ENCODE measurements at places on chromosomes 3 and 15.

DNA sequence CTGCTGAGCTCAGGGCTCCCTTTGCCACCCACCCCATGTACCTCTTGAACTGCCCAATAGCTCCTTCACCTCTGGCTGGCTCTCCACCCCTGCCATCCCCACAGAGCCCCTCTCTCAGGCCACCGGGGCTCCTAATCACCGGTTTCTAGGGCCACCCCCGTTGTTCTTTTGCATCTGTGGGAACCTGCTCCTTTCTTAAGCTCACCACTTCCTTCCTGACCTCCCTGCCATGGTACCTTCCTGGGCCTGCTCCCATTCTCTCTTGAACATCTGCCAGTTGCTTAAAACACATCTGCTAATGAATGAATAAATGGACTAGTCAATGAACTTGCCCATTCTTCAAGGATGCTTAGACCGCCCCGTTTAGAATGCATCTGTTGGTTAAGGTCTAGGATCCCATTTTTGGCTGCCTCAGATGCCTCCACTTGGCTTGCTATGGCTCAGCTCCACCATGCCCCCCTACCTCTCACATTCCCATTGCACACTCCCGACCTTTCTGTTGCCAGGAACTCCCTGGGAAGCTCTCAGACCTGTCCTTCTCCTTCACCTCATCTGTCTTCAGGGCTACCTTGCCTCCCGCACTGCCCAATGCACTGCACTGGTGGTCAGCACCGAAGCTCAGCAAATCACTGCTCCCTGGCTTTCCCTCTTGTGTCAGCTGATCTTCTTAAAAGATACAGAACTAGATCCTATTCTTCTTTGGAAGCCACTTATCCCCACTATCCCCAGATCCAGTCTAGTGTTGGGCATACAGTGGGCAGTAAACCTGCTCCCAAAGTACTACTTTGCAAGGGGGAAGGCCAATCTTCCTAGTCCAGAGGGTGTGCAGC, 9.1 kb downstream of the AMOTL2 start:
- no peak for DNase-seq

DNA sequence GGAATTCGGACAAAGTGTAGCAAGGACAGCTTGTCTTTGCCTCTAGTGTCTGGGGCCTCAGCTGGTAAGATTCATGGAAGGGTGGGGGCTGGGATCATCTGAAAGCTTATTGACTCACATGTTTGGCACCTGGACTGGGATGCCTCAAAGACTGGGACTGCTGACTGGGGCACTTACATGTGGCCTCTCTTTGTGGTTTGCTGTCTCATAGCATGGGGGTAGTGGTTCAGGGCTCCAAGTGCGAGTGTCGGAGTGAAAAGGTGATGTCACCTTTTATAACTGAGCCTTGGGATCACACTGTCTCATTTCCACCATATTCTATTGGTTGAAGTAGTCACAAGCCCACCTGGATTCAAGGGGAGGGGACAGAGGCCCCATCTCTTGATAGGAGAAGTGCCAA, 6.8 kb downstream of the MFSD1 start:
- no peak for DNase-seq

DNA sequence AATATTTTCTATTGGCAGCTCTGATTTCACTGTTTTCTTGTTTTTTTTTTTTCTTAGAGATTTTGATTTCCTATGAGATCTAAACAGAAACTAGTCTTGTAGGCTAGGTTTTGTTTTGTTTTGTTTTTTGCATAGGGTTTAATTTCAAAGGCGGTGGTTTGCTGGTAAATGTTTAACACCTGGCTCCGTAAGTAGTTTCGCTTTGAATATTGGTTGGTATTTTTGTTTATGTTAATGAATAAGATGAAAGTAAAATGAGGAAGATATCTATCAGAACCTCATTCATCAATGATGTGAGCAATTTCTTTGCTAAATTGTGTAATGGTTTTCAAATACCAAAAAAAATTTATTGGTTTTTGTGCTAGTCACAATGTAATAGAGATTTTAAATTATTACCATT, 39.7 kb upstream of the TM4SF1 start:
- no peak for DNase-seq

DNA sequence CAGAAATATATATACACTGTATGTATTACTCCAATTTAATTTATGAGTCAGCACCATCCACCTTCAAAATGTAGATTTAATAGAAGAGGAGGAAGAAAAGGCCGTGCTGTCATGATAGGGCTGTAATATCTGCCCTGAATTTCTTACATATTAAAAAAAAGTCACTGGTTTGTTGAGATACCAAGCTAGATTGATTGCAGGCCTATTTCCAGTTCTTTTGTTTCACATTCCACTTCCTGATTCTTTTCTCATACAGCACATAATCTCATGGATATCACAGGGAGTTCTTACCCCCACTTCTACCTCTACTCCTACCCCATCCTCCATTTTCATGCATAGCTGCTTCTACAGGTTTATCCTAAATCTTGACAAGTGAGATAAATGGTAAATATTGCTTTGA, 290.3 kb downstream of the ZBTB20 start:
- DNase-seq: no peak

- DNase-seq: no peak
Measured at GRCh38 chr15:95267481-95267880, 1036.1 kb downstream of the MCTP2 start.

DNA sequence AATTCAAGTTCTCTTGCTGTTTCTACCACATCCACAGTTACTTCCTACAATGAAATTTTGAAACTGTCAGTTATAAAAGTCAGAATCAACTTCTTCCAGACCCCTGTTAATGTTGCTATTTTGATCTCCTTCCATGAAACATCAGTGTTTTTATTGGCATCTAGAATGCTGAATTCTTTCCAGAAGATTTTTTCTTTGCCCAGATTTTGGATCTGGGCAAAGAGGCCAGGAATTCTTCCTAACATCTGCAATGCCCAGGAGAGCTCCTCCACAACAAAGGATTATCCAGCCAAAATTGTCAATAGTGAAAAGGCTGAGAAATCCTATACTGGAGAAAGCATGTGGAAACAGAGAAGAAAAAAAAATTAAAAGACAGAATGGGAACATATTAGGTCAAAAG, 75.5 kb downstream of the SERPINI1 start:
- no peak for DNase-seq

- no peak for DNase-seq
Measured at GRCh38 chr3:185677146-185677829, 91.2 kb downstream of the SENP2 start.

- DNase-seq: no peak
Measured at GRCh38 chr3:139948898-139949297, 13.9 kb downstream of the CLSTN2 start.

GRCh38 chr15:83846847-83847246, 192.9 kb downstream of the ADAMTSL3 start:
- DNase-seq: no peak

- no peak for DNase-seq
Measured at GRCh38 chr3:31227131-31227562, 305.6 kb upstream of the STT3B start.

- DNase-seq: no peak
Measured at GRCh38 chr15:78637776-78638435, 3.1 kb downstream of the CHRNB4 start.

DNA sequence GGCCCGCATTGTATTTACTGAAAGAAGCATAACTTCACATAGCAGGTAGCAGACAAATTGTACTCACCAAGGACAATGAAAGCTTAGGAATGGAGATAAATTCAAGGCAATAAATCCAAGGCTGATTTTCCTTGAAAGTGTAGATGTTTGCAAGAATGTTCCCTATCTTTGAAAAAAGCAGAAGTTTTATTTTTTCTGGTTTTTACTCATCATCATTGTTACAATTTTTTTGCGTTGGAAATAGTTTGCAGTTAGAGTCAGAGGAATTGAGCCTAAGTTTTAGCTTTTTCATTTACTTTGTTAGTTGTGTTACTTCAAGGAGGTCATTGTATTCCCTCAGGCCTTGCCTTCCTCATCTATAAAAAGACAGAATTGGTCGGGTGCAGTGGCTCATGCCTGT, 213.9 kb upstream of the TBL1XR1 start:
- DNase-seq: no peak

GRCh38 chr15:67105991-67106763, 40.8 kb downstream of the SMAD3 start:
- DNase-seq: no peak

DNA sequence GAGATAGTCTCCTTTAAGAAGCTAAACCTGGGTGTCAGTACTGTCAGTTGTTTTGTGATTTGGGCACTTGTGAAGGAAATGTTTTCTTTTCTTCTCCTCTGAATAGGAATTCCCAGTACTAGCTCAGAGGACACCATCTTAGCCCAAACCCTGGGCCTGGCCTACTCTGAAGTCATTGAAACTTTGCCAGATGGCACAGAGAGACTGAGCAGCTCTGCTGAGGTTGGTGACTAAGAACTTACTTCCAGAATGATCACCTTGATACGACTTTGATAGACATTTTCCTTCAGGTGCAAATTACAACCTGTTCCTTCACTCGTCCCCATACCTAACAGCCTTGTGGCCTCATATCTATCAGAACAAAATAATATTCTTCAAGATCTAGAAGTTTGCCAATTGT, 100.2 kb downstream of the LARS2 start:
- DNase-seq: no peak

DNA sequence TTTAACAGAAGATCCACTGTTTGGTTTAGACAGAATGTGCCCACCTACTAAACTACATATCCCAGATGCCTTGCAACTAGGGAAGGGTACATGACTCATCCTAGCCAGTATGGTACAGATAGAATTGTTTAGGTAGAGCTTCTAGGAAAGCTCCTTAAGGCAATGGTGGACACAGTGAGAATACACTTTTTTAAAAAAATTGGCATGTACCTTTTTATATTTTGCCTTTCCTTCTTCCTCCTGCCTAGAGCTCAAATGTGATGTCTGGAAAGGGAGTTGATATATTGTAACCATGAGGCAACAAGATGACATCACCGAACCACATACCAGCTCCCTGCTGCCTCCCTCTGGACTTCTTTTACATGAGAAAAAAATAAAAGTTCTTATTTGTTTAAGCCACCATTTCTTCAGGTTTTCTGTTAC, 14.4 kb upstream of the C3orf80 start:
- DNase-seq: no peak

GRCh38 chr3:115330430-115330829, 183.3 kb upstream of the ZBTB20 start:
- no peak for DNase-seq

GRCh38 chr15:29106551-29107290, 162.9 kb downstream of the NSMCE3 start:
- DNase-seq: no peak

All from effector CD8-positive, alpha-beta T cell (primary cell).